ENCODE measurements at places on chromosomes 4 and X.

GRCh38 chr4:77582156-77582555 is 23.5 kb upstream of the CXCL13 start:
- no peak for DNase-seq

DNA sequence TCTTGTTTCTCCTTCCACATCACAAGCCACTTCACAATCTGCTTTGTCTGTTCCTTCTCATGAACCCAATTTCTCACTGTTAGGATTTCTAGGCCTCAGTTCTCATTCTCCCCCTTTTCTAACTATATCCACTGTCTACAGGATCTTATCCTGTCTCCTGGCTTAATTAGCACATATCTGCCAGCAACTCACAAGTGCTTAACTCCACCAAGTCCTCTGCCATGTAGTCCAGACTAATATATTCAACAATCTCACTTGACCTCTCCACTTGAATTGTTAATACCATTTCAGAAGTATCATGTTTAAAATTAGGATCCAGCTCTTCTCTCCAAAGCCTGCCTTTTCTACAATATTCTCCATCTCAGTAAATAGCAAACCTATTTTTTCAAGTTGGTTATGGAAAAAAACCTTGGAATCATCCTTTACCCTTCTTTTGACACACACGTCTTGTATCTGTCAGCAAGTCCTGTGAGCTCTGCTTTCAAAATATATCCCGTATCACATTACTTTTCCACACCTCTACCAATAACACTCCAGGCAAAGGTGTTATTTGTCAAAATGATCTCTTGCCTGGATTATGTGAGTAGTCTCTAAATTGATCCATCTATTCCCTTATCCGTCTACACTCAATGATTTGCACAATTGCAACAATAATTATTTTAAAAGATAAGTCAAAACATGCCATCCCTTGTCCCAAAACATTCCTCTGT is 127.2 kb upstream of the SLIT2 start:
- no peak for DNase-seq

GRCh38 chr4:5460106-5460801 is 248.1 kb downstream of the EVC2 start:
- DNase-seq, result peak; percentile 7

DNA sequence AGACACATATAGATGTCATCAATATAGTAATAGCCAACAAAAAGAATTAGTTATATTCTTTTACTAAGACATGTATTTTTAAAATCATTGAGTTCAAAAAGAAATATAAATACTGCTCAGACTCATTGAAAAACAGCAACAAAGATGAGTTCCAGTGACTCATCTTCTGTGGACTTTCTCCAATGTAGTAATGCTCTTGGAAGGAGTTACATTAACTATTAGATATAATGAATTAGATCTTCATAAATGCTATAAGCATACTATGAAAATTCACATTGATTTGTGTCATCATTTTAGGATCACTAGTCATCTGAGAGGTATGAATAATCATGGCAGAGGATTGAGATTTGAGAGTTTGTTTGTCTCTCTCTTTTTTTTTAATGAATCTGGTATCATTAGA is 547.8 kb upstream of the PCDH7 start:
- no peak for DNase-seq

DNA sequence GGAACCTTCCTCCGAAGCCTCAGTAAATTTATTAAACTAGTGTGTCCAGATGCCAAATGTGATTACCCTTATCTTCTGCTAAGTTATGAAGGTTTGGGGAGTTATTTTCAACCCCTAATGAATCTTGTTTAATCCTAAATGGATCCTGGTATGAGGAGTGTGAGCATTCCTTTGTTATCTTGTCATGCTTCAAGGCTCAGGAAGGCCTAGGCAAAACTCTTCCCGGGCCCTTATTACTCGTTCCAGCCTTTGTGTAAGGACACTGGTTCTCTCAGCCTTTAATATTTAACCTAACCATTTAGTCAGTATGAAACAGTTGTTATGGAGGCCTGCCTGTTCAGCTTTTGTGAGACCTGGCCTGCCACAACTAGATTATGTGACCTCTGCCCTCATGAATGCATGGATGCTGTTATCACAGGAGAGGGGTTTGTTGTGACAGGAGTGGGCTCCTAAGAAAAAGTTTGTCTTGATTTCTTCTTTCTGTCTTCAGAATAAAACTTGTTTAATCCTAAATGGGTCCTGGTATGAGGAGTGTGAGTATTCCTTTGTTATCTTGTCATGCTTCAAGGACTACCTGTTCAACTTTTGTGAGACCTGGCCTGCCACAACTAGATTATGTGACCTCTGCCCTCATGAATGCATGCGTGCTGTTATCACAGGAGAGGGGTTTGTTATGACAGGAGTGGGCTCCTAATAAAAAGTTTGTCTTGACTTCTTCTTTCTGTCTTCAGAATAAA is 181.7 kb downstream of the SLC39A8 start:
- no peak for DNase-seq

DNA sequence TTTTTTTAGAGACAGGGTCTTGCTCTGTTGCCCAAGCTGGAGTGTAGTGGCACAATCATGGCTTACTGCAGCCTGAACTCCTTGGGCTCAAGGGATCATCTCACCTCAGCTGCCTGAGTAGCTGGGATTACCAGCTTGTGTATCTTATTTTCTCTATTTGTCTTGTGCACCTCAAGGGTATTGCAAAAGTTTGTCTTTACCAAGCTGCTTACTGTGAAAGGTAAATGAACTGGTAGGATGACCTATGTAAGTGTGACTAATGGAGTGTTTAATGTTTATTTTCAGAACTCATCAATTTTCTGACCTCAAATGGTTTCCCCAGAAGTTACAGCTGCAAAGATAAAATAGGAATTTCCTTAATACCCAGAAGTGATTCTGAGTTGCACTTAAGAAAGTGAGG is 5.3 kb upstream of the FGA start:
- DNase-seq, result no peak

DNA sequence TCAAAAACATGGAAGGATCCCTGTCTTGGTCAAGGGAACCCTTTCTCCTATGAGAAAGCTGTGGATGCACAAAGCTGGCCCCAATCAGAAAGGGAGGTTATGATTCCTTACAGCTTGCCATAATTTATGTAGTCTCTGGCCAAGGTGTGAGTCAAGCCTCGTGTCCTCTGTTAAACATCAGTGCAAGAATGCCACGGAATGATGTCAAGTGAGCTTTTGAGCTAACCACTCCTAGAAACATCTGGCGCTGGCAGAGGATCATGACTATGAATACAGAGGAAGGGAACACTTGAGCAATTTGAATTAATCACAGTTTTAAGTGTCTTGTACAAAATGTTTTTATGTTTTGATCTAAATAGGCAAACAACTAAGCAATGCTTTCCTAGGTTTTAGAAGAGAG is 51.5 kb upstream of the RAP2C start:
- no peak for DNase-seq
